ENCODE measurements at places on chromosomes 4 and X. TPM values are rescaled to one million over a fixed set of nuclear protein-coding genes. Genes with fewer than 3 reads are reported as not detected.

The ASB11 gene
- total RNA-seq = 246 TPM

The IL2RG gene
- 1.7 TPM for total RNA-seq

The SPANXN3 gene
- not detected for total RNA-seq

The OTC gene
- not detected for total RNA-seq

The GPR119 gene
- not detected for total RNA-seq

The SYTL4 gene
- 2.6 TPM for total RNA-seq

The EDA2R gene
- total RNA-seq = 1.4 TPM

The PPARGC1A gene
- total RNA-seq = 103 TPM

The USP17L19 gene
- not detected for total RNA-seq

The SMARCA1 gene
- 26.2 TPM for total RNA-seq

The ZCCHC12 gene
- not detected for total RNA-seq

The DCLK2 gene
- total RNA-seq = 17.5 TPM

The UBE2D3 gene
- 246 TPM for total RNA-seq

GRCh38 chrX:121823406-121823805 is 776.0 kb downstream of the GLUD2 start:
- DNase-seq = no peak

- no peak for DNase-seq
Measured at GRCh38 chr4:73067971-73068394, 1.5 kb downstream of the COX18 start.

DNA sequence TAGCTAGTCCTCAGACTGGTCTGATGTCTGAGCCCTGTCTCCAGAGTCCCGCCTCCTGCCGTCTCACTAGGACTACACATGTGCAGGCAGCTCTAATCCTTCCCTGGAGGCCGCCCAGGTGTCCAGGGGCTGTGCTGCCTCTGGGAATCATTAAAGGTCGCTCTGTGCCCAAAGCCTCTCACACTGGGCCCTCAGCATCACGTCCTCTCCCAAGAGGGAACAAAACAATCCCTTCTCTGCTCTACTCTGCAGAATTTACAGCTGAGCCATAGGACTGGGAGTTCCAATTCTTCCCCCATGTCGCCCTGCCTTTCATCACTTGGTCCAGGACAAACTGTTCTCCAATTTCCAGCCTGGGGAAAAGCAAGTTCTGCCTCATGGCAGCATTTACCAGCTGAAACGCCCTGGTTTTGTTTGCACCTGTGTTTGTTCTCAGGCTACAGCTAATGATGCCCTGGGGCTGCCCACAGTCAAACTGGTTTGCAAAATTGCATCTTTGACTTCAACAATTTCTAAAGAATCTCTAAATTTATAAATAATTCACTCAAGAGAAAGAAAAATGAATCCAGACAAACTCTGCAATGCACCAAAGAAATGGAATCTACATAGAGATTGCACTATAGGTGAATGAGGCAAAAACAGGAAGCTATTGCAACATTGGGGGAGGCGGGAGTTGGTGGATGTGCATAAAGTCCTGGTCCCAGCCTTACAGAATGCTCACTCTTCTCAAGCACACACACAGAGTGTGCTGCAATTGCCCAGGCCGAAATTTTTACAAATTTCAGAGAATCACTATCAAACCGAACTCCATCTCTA is 7.2 kb upstream of the MRFAP1 start:
- no peak for DNase-seq

- no peak for DNase-seq
Measured at GRCh38 chrX:78653118-78653822, 5.9 kb downstream of the RTL3 start.

DNA sequence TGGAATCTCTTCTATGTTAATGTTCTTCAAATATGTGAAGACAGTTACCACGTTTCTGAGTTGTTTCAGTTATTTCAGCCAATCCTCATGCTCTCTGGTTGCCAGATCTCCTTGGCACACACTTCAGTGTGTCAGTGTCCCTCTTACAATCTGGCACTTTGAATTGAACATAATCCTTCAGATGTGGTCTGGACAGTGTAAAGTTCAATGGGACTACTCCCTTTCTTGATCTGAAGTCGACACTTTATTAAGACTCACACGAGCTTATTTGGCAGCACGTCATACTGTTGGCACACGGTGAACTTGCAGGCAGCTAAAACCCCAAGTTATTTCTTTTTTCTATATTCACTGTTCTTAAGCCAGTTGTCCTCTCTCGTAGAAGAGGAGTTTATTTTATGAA is 28.2 kb downstream of the ARSJ start:
- DNase-seq = no peak

DNA sequence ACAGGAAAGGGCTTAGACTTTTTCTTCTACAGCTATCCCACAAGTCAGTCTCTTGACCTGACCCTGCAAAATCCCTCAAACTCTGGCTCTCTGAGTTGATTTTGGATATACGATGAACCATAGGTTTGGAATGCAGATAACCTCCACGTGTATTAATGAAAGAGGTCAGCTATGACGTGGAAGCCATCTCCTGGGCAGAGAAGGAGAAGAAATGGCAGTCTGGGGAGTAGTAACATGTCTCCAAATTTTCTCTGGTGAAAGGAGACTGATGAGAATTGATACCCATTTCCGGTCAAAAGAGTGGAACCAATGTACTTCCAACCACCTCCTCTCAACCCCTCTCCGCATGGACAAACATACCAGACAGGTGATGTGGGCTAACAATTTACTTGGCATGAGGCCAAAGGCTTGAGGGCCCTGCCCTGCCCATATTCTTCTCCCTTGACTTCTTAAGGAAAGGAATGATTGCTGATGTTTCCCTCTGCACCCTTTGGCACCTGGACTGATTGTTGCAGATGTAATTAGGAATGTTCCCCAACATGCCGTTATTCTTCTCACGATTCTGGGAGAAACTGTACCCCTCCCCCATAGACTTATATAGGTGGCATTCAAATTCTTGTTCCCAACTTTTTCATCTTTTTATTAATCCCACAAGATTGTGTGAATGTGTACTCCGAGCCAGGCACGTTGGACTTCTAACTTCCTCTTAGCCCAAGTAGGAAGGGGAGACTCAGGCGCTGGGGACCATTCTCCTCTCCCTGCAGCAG is 580 bp upstream of the PLS3 start:
- DNase-seq = no peak

GRCh38 chr4:77202491-77202890 is 45.5 kb downstream of the CCNG2 start:
- DNase-seq = no peak

DNA sequence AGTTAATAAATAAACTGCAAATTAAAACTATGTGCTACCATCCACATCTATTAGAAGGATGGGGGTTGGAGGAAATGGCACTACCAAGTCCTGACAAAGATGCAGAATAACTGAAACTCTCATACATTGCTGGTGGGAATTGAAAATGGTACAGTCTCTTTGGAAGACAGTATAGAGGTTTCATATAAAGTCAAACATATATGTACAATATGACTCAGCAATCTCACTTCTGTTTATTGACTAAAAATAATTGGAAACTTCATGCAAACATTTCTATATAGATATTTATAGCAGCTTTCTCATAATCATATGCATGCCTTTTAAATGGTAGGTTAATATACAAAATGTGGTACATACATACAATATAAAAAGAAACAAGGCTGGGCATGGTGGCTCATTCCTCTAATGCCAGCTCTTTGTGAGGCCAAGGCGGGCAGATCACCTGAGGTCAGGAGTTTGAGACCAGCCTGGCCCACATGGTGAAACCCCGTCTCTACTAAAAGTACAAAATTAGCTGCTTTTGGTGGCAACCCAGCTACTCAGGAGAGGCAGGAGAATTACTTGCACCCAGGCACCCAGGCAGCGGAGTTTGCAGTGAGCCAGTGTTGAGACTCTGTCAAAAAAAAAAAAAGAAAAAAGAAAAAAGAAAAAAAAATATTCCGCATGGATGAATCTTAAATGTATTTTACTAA is 225.0 kb upstream of the CXXC4 start:
- DNase-seq = no peak

- no peak for DNase-seq
Measured at GRCh38 chr4:95360906-95361695, 187.7 kb downstream of the UNC5C start.

DNA sequence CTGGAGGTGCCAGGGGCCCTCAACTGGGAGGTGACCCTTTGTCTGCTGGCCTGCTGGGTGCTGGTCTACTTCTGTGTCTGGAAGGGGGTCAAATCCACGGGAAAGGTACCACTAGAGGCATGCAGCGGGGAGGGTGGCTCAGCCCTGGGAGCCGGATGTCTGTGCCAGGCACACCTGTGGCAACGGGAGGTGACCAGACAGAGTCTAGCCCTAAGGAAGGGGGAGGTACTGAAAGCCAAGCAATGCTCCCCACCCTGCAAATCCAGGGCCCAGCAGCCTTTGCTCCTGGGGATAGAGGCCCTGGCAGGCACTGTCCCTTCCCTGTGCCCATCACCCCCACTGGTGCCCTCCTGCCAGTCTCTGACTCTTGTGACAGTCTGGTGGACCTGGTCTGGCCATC is 4.3 kb downstream of the SLC6A8 start:
- DNase-seq = no peak

DNA sequence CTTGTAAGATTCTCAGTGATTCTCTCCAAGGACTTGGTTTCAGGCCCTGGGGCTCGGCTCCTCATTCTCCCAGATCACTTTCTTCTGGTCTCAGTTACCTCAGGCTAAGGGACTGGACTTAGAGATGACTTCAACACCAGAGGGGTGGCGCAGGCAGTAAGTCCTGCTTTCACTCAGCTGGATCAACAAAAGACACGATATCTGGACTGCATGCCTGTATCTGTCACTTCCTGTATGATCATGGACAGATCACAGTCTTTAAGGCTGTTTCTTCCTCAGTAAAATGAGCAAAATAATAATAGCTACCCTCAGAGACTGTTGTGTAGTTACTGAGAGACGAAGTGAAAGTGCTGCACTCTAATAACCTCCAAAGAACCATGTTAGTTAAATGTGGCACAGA is 19.5 kb upstream of the CXCR3 start:
- no peak for DNase-seq

- DNase-seq = peak; percentile 47
Measured at GRCh38 chr4:18075823-18076433, 54.4 kb upstream of the LCORL start.

DNA sequence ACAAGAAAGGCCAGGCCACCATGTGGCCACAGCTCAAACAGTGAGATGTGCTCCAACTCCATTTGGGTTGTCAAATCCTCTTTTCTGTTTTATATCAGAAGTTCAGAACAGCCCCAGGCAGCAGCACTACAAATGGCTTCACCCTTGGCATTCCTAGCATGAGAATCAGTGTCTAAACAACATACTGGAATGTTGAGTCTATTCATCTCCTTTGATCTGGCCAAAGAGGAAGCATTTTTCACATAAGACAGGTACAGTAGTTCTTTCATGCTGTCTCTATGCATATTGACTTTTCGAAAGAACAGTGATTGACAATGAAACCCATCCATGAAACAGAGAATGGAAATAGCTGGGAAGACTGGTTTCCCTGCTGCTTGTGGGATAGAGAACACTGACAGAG is 289.5 kb downstream of the USP46 start:
- no peak for DNase-seq

DNA sequence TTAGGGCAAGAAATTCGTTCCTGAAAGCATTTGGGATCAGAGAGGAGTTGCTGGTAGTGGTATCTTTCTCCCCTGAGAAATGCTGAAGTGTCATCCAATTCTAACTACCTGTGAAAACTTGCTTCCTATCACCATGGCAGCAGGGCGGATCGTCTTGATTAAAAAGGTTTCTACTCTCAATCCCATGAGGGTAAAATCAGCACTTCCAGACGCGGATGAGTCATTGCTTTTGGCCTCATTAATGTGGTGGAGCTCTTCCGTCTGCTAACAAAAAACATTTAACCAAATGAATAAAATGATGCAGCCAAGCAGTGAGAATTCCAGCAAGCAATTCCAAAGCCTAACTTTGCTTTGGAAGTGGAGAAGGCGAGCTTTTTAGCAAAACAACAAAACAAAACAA is 325.6 kb downstream of the CAMK2D start:
- peak; percentile 66 for DNase-seq

GRCh38 chrX:69501429-69501828 is 2.7 kb upstream of the NALF2 start:
- no peak for DNase-seq

- DNase-seq = no peak
Measured at GRCh38 chr4:128700659-128701350, 108.7 kb upstream of the JADE1 start.

DNA sequence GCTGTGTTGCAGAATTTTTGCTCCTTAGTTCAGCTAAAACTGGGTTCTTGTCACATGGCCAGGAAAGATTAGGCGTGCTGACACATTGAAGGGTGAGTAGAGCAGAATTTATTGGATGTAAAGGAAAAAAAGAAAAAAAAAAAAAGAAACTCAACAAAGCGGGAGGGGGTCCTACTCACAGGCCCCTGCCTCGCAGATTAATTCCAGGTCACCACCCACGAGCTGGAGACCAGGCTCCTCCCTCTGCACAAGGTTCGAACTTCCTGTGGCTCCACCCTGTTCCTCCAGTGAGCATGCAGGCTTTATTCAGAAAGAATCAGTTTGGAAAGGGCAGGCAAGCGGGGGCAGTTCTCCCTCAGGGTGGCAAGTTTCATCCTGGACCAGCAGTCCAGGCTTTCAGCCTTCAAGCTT is 17.1 kb downstream of the MGST2 start:
- peak; percentile 28 for DNase-seq

- no peak for DNase-seq
Measured at GRCh38 chrX:46244451-46244850, 300.8 kb downstream of the ZNF674 start.

GRCh38 chr4:8047837-8048678 is 108.4 kb upstream of the AFAP1 start:
- DNase-seq = no peak

DNA sequence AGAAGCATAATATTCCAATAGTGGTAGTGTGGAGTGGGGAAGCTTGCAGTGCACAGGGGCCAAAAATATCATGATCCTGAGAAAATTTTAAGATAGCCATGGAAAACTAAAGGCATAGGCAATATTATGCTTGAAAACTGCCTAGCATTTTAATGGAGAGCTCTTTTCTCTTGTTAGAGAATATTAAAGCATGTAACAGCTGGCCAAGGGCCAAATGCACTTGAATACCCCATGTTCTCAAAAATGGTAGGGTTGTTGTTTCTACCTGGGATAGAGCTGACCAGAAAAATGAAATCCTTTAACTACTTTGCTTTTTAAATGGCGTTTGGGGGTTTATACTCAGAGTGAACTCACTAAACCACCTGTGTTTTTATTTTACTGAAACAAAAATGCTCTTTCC is 739.6 kb upstream of the SLIT2 start:
- no peak for DNase-seq

- DNase-seq = no peak
Measured at GRCh38 chrX:16433021-16433420, 216.9 kb upstream of the S100G start.

Measured in heart left ventricle (tissue), 16 donors.